ENCODE measurements at places on chromosomes 6 and 20. TPM values are rescaled to one million over a fixed set of nuclear protein-coding genes. Genes with fewer than 3 reads are reported as not detected.

DNA sequence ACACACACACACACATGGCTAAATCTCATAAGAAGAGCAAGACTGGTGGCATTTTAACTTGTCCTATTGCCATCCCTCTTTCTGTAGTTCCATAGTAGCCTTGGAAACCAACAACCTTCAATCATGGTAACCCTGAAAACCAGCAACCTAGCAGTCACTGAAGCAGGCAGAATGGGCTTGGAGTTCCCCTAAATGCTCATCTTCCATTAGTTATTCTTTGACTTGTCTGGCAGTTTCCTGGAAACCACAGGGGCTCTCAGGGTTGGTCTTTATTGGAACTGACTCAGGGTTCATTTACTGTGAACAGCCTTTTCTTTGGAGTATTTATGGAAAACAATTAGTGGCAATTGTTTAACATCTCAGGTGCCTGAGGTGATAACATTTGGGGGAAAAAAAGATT, 19.4 kb upstream of the BRPF3 start:
- DNase-seq = no peak

DNA sequence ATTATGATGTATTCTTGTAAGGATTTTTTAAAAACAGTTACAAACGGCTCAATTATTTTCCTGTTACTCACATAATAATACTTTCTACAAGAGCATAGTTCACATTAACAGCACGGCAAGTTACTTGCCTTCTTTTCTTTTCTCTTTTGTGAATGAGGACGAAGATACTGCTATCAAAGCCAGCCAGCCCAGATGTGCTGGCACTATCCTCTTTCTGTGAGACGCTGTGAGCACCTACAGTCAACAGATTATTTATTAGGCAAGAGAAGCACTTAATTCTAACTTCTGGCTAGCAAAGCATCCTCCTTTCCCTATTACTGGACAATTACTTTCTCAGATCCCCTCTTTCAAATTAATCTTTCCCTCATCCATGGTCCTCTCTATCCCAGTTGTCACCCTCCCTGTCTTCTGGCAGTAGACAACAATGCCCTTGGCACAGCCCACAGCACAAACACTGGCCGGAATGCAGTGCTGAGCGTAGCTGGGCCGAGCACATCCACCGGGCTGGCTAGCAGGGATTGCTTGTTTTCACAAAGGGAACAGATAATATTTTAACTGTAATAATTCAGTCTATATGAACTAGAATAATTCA, 262.1 kb downstream of the FOXC1 start:
- no peak for DNase-seq

Gene SCRT2
- not detected for polyA plus RNA-seq

DNA sequence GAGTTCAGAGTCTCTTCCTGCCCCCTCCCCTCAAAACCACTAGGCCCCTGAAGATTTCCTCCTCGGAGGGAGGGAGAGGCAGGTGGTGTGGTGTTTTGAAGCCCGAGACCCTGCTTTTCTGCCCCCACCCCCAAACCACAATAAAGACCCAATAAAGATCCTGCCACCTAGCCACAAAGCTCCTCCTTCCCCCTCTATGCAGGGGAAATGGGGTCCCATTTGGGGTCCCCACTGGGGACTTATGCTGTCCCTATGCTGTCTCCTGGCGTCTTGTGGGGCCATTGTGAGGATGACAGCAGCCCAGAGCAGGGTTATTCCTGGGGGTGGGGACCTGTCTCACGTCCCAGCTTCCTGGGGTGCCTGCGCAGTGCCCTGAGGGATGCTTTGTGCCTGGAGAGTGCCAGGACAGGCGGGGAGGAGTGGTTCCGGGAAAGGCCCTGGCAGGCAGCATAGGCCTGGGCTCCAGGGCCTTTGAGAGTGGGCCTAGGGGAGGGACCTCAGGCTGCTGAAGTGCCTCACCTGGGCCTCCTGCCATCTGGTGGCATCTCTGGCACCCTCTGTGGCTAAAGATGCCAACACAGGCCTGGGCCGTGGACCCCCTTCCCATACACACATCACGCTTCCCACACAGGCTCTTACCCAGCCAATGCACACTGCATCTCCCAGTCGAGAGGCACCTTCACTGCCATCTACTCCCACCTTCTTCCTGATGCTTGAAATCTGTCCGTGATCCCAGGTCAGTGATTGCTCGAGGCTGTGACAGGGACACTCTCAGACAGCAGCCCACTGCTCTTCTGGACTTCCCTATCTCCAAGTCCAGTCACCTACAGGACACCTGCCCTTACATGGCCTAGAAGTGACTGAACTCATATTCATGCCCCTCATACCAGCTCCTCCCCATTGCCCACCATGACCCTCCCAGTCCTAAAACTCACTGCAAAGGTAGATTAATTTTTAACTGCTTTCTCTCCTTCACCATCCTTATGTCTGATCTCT, 7.9 kb upstream of the ARMC12 start:
- no peak for DNase-seq

Gene TAGAP
- polyA plus RNA-seq = 0.71 TPM

GRCh38 chr20:63488315-63489251, 10.3 kb downstream of the EEF1A2 start:
- no peak for DNase-seq

DNA sequence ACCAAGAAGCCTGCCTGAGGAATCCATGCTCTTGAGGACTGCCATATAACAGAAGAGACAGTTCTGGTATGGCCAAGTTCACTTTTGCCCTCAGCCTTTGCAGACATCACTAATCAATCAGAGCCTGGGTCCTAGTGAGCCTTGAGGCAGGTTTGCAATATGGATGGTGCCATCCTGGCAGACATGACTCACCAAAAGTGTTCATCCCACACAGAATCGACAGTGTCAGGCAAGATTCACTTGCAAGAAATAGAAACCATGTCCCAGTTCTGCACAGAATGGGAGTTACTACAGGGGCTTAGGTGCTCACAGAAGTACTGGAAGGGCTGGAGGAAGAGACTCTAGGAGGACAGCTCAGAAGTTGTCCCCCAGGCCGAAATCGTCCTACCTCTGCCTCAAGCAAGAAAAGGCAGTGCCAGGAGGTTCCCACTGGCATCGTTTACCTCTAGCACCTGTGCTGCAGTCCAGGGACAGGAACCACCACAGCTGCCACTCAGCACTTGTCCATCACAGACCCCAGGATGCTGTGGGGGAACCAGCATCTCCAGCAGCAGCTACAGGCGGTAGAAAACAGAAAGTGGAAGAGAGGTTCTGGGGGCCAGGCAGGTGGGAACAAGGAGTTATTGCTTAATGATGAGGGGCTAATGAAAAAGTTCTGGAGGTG, 42.6 kb upstream of the PHACTR3 start:
- DNase-seq = no peak

Gene TINAG
- 30.2 TPM for polyA plus RNA-seq

GRCh38 chr20:46903937-46904336, 9.3 kb downstream of the EYA2 start:
- no peak for DNase-seq

GRCh38 chr20:48832405-48832730, 4.6 kb upstream of the PREX1 start:
- no peak for DNase-seq

DNA sequence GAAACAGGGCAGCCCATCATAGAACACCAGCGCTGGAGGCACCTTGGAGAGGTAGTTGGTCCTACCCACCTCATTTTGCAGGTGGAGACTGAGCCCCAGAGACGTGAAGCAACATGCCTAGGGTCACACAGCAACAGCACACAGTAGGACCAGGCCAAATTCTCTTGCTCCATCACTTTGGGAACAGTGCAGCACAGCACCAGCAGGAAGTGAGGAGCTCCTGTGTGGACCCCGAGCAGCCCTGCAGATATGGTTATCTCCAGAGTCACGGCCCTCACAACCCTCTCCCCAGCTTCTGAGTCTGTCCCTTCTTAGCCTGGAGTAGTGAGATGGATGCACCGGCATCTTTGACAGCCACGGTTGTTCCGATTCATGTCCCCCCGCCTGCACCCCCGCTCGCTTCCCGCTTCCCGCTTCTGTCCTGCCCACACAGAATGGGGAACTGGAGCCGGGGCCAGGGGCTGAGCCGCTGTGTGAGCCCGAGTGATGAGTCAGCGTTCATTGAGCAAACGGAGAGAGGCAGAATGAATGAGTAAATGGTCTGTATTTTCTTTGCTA, 72.6 kb upstream of the DUSP22 start:
- DNase-seq = peak; percentile 52

DNA sequence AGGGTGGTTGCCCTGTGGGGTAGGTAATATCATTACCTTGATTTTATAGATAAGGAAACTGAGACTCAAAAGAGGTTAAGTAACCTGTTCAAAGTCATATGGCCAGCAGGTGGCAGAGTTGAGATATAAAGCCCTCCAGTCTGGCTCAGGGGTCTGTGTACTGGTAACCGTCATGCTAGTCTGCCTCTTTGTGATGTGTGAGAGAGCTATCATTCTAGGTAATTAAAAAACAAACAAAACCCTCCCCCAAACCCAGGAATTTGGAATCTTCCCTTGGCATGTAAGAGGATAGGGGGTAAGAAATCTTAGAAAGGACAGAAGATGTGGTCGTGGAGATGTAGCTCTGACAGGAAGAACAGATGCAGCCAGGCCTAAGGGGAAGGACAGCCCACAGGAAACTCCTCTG, 206.0 kb downstream of the CDC5L start:
- DNase-seq = peak; percentile 63

GRCh38 chr6:28673417-28673786, 147.7 kb downstream of the GPX5 start:
- no peak for DNase-seq

DNA sequence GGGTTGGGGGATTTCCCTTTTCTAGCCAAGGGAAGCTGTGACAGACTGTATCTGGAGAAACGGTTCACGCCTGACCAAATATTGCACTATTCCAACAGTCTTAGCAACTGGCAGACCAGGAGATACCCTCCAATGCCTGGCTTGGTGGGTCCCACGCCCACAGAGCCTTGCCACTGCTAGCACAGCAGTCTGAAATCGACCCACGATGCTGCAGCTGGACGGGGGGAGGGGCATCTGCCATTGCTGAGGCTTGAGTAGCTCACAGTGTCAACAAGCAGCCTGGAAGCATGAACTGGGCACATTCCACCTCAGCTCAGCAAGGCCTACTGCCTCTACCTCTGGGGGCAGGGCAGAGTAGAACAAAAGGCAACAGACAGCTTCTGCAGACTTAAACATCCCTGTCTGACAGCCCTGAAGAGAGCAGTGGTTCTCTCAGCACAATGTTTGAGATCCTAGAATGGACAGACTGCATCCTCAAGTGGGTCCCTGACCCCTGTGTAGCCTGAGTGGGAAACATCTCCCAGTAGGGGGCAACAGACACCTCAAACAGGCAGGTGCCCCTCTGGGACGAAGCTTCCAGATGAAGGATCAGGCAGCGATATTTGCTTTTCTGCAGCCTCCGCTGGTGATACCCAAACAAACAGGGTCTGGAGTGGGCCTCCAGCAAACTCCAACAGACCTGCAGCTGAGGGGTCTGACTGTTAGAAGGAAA, 89.9 kb upstream of the ECI2 start:
- DNase-seq = no peak

GRCh38 chr20:13422637-13423036, 201.6 kb downstream of the ISM1 start:
- no peak for DNase-seq

GRCh38 chr6:5335020-5335419, 73.7 kb downstream of the FARS2 start:
- DNase-seq = no peak

Gene OR2B6
- 0.11 TPM for polyA plus RNA-seq

Gene PGC
- 0.16 TPM for polyA plus RNA-seq

DNA sequence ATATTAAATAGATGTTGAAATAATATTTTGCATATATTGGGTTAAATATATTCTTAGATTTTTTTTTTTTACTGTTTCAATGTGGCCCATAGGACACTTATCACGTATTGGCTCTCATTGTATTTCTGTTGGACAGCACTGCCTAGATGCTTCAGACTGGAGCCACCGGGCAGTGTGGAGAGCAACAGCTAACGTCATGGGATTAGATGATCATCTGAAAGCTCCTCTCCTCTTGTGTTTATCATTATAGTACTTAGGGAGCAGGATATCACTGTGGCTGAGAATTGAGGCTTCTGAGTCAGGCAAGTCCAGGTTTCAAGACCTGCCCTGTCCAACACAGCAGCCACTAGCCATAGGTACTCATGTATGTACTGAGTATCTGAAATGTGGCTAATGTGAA, 87.4 kb downstream of the ZHX3 start:
- no peak for DNase-seq

- no peak for DNase-seq
Observed at GRCh38 chr6:43292763-43293318, 5.2 kb upstream of the SLC22A7 start.

Data from renal pelvis (tissue), 12 donors.